IMR-90 (cell line): ENCODE measurements at places on chromosomes 5 and 9. TPM values are rescaled to one million over a fixed set of nuclear protein-coding genes. Genes with fewer than 3 reads are reported as not detected.
A peak's percentile ranks its signal among the peaks of the same experiment; 100 is the strongest.

GRCh38 chr5:81425569-81425968, 31.6 kb upstream of the ACOT12 start:
- H3K27me3 ChIP-seq, result no peaks in the 10 kb centered on the region
- no peaks in the 10 kb centered on the region for H3K36me3 ChIP-seq
- H3K27ac ChIP-seq, result peak overlapping the region; percentile 42; the same call in 1 of the 2 replicates
- peaks cover 21% of the 10 kb centered on the region for H3K4me1 ChIP-seq
- H3K4me3 ChIP-seq, result no peak overlapping the region
- peak; percentile 65 for DNase-seq

GRCh38 chr5:66151030-66151429, 6.9 kb downstream of the SREK1 start:
- no peak for DNase-seq
- peaks cover 3% of the 10 kb centered on the region; the same call in 1 of the 2 replicates for H3K36me3 ChIP-seq
- no peak overlapping the region for H3K4me3 ChIP-seq
- H3K27me3 ChIP-seq, result no peaks in the 10 kb centered on the region
- peaks cover 3% of the 10 kb centered on the region for H3K4me1 ChIP-seq
- H3K27ac ChIP-seq, result no peak overlapping the region

The TAF1L gene
- total RNA-seq, result under 0.01 TPM in 1 of 2 replicates, not detected in the other

GRCh38 chr5:59428391-59428790, 465.1 kb downstream of the PDE4D start:
- no peaks in the 10 kb centered on the region for H3K36me3 ChIP-seq
- no peak overlapping the region for H3K4me3 ChIP-seq
- no peaks in the 10 kb centered on the region for H3K4me1 ChIP-seq
- no peak for DNase-seq

The GRIN1 gene
- not detected in 2 replicates for total RNA-seq

The CORO2A gene
- total RNA-seq, result 1.9 and 2.2 TPM in 2 replicates

DNA sequence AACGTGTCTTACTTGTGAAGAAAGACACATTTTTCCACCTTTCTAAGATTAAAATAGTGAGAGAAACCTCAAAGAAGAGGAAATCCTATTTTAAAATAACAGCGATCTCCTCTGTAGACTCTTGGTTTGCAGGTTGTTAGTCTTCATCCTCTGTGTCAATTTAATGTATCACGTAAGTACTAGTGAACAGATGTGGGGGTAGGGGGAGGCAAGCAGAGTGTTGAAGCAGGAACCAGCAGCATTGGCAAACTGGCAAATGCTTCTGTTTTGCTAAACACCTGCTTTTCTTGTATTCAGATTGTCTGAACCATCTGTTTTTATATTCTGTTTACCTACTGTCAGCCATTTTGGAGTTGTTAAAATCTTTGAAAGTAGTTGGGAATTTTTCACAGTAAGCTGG, 159.3 kb upstream of the TLX3 start:
- H3K27me3 ChIP-seq, result no peaks in the 10 kb centered on the region
- no peak for DNase-seq
- H3K4me3 ChIP-seq, result no peak overlapping the region
- H3K36me3 ChIP-seq, result no peaks in the 10 kb centered on the region

DNA sequence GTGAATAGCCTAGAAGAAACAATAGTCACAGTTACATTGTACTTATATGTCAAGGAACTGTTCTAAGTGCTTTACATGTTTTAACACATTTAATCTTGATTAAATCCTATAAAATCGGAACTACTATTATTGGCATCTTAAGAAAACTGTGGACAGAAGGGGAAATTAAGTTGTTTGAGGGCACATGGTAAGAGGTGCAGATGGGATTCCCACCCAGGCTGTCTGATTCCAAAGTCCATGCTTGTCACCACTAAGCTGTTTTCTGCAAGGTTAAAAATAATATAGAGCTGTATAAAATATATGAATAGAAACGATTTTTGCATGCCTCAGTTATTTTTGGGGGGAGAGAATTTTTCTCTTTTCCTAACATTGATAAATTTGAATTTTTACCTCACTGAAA, 194.6 kb upstream of the KLF9 start:
- no peaks in the 10 kb centered on the region for H3K27me3 ChIP-seq
- H3K4me1 ChIP-seq, result peaks cover 9% of the 10 kb centered on the region
- H3K27ac ChIP-seq, result no peak overlapping the region
- DNase-seq, result no peak
- no peaks in the 10 kb centered on the region for H3K36me3 ChIP-seq

The FBXL7 gene
- 4.1 and 4.4 TPM in 2 replicates for total RNA-seq

- H3K36me3 ChIP-seq, result no peaks in the 10 kb centered on the region; the same call in 1 of the 2 replicates
- no peak overlapping the region for H3K27ac ChIP-seq
- no peak for DNase-seq
- H3K4me3 ChIP-seq, result no peak overlapping the region
Observed at GRCh38 chr5:169904508-169904907, 75.8 kb downstream of the INSYN2B start.
